ENCODE measurements at places on chromosomes 1 and 21.

GRCh38 chr21:45543371-45543709 lies 1.1 kb upstream of the SLC19A1 start:
- DNase-seq: no peak

GRCh38 chr1:47465605-47466004 lies 27.8 kb downstream of the FOXD2 start:
- DNase-seq: peak; percentile 52

DNA sequence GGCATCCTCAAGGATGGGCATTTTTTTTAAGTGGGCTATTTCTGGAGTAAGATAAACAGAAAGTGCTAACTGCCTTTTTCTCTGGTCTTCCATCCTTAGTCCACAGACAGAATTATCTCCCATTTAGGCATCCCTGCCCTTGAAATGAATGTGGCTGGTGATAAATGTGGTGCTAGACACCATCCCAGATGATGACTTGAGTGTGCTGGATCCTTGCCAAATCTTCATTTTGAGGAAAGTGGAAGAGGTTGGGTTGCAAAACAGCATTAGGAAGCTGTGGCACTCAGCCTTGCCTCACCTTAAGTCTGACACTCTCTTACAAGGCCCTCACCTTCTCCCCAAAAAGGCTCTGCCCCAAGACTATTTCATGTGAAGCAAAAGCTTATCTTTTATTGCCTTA lies 19.2 kb downstream of the MAB21L3 start:
- no peak for DNase-seq

GRCh38 chr1:219954736-219955421 lies 26.5 kb upstream of the SLC30A10 start:
- no peak for DNase-seq

- DNase-seq: no peak
Observed at GRCh38 chr1:208544053-208544452, 299.9 kb upstream of the PLXNA2 start.

GRCh38 chr1:169874229-169874628 lies 19.5 kb downstream of the SCYL3 start:
- no peak for DNase-seq

DNA sequence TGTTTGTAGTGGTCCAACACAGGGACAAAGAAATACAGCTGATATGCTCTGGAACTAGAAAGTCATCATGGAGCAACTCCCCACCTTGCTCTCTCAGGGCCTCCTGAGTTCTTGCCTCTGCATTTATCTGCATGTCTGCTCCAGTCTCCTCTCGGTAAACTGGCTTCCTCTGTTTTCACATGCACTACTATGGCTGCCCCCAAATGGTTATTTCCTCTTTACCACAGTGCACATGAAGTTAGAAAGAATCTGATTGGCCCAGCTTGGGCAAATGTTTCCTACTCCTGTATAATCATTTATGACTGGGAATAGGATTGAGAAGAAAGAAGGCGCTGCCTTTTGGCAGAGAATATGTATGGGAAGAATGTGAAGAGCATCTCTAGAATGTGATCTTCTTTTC lies 16.5 kb upstream of the PSMB2 start:
- no peak for DNase-seq

DNA sequence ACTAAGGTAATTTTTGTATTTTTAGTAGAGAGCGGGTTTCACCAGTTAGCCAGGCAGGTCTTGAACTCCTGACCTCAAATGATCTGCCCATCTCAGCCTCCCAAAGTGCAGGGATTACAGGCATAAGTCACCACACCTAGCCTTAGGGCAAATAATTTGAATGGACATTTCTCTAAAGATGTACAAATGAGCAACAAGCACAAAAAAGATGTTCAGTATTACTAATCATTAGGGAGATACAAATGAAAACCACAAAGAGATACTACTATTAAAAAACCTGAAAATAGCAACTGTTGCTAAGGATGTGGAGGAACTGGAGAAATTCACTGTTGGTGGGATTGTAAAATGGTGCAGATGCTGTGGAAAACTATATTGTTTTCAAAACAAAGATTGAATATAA lies 79.1 kb downstream of the GABPA start:
- DNase-seq: no peak

GRCh38 chr1:222275729-222276465 lies 272.0 kb downstream of the HHIPL2 start:
- no peak for DNase-seq
